Activated naive CD4-positive, alpha-beta T cell treated with anti-CD3 and anti-CD28 coated beads, Interleukin-2, amount 10 ng/mL, durations not matched to agents 7 days and 5 days (primary cell): ENCODE measurements at places on chromosomes 4 and X.

- no peaks in the 10 kb centered on the region for H3K27me3 ChIP-seq
- no peak overlapping the region for H3K4me3 ChIP-seq
- no peaks in the 10 kb centered on the region for H3K4me1 ChIP-seq
- no peaks in the 10 kb centered on the region for H3K36me3 ChIP-seq
These were observed 6.9 kb downstream of the MAGEA11 start for GRCh38 chrX:149718757-149719156.

- peaks cover 19% of the 10 kb centered on the region for H3K27me3 ChIP-seq
- no peak overlapping the region for H3K27ac ChIP-seq
- no peaks in the 10 kb centered on the region for H3K4me1 ChIP-seq
- H3K36me3 ChIP-seq, result no peaks in the 10 kb centered on the region
- no peak for DNase-seq
These were observed 156.5 kb upstream of the ETNPPL start for GRCh38 chr4:108919226-108919893.

- H3K4me3 ChIP-seq, result no peak overlapping the region
- no peaks in the 10 kb centered on the region for H3K4me1 ChIP-seq
- no peaks in the 10 kb centered on the region for H3K27me3 ChIP-seq
- H3K27ac ChIP-seq, result no peak overlapping the region
- DNase-seq, result no peak
- no peaks in the 10 kb centered on the region for H3K36me3 ChIP-seq
These were observed 160.2 kb upstream of the IGFBP7 start for GRCh38 chr4:57270346-57270745.

DNA sequence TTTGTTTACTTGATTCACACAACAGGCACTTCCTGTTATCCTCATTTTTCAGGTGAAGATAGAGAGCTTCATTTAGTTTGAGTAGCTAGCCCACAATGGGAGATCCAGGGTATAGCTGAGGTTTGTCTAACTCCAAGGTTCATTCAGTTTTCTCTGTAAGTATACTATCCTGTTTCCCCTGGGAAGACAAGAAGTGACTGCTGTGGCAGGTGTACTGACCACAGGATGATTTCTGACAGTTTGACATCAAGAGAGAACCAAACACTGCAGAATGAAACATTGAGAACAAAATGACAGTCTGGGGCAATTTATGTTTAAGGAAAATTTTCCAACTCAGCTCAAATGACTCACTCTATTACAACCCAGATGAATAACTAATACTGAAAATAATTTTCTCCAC, 958.0 kb downstream of the STPG2 start:
- no peaks in the 10 kb centered on the region for H3K4me1 ChIP-seq
- no peaks in the 10 kb centered on the region for H3K27me3 ChIP-seq
- no peak for DNase-seq

- no peaks in the 10 kb centered on the region for H3K4me1 ChIP-seq
- H3K27me3 ChIP-seq, result peaks cover 6% of the 10 kb centered on the region
- no peaks in the 10 kb centered on the region for H3K36me3 ChIP-seq
These were observed 52.6 kb downstream of the RPS3A start for GRCh38 chr4:151152028-151152427.

DNA sequence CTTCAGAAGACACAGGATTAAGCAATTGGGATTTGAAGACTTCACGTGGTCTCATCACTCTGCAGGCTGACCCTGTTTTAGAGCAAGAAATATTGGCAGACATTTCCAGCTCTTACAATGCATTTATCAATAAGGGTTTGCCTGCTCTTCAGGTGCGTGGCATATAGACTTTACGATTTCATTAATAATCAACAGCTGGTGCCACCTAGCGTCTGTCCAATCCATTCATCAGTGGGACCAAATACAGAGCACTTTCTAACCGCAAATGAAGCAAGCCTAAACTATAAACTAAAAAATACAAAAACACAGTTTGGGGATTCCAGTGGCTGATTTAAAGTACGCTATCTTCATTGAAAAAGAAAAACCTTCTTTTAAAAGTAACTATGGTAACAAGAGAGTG, 125.4 kb upstream of the DMD start:
- no peaks in the 10 kb centered on the region for H3K4me1 ChIP-seq
- H3K27me3 ChIP-seq, result no peaks in the 10 kb centered on the region
- no peaks in the 10 kb centered on the region for H3K36me3 ChIP-seq
- no peak for DNase-seq
- no peak overlapping the region for H3K27ac ChIP-seq
- H3K4me3 ChIP-seq, result no peak overlapping the region

- H3K27ac ChIP-seq, result no peak overlapping the region
- H3K36me3 ChIP-seq, result no peaks in the 10 kb centered on the region
- no peak overlapping the region for H3K4me3 ChIP-seq
- H3K27me3 ChIP-seq, result no peaks in the 10 kb centered on the region
These were observed 91.3 kb downstream of the RASGEF1B start for GRCh38 chr4:81380437-81380836.

- no peak overlapping the region for H3K4me3 ChIP-seq
- H3K36me3 ChIP-seq, result no peaks in the 10 kb centered on the region
- H3K27ac ChIP-seq, result no peak overlapping the region
- no peak for DNase-seq
- no peaks in the 10 kb centered on the region for H3K4me1 ChIP-seq
These were observed 86.3 kb upstream of the RAPGEF2 start for GRCh38 chr4:159016593-159017024.

DNA sequence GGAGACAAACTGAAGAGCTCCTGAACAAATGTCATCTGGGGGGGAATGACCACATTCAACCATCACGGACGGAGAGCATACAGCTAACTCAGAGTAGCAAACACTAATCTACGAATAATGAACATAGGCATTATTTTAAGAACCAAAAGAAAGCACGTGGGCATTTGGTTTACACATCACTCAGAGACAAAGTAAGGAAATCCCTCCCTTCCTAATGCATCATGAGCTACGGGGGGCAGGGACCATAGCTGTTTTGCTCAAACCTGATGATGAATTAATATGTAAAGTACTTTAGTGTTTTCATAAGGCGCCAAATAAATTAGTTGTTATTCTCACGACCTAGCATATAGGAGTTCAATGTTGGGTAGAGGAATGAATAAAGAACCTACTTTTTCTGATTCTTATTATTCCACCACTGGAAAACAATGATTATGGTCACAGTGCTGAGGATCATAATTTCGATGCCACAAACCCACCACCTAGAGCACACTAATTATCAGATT, 11.7 kb upstream of the TMEM156 start:
- peaks cover 12% of the 10 kb centered on the region for H3K36me3 ChIP-seq
- peaks cover 52% of the 10 kb centered on the region for H3K4me1 ChIP-seq
- peak; percentile 32 for DNase-seq
- H3K4me3 ChIP-seq, result peak overlapping the region; percentile 86
- peak overlapping the region; percentile 91 for H3K27ac ChIP-seq

DNA sequence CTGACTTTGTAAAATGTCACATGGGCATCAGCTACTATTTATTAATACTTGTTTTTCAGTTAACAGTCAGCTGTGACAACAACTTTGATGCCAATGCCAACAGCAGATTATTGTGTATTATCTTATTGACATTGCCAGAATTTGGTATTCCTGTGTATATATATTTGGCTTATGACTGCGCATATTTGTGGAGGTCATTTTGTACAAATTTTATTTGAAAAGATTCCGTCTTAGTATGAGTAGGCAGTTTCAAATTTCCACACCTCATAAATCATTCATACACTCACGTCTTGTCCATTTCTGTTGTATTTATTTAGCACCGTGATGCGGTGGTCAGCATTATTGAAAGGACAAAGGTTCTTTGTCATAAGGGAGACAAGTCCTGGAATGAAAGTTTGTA, 558.2 kb upstream of the NDST4 start:
- no peaks in the 10 kb centered on the region for H3K4me1 ChIP-seq
- H3K27ac ChIP-seq, result no peak overlapping the region
- DNase-seq, result no peak
- H3K4me3 ChIP-seq, result no peak overlapping the region
- H3K27me3 ChIP-seq, result no peaks in the 10 kb centered on the region

DNA sequence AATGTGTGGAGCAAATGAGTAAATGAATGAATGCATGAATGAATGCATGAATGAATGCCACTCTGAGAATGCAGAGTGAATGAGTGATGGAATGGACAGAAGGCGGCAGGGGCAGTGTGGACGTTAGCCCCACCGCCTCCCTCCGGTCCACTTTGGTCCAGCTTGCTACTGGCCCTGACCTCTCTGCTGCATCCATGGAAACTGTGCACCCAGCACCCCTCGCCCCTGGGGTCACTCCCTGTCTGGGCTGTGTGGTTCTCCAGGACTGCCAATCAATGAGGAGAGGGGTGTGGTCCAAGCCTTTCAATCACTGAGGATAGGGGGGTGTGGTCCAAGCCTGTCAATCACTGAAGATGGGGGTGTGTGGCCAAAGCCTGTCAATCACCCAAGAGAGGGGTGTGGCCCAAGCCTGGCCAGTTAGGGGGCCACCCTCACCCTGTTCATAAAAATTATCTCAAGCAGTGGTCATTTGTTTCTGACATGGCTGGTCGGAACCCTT, 39.2 kb upstream of the ASMTL start:
- peaks cover 3% of the 10 kb centered on the region for H3K27me3 ChIP-seq
- H3K4me1 ChIP-seq, result peaks cover 54% of the 10 kb centered on the region
- DNase-seq, result peak; percentile 77
- peak overlapping the region; percentile 83 for H3K27ac ChIP-seq
- no peak overlapping the region for H3K4me3 ChIP-seq
- peaks cover 58% of the 10 kb centered on the region for H3K36me3 ChIP-seq

DNA sequence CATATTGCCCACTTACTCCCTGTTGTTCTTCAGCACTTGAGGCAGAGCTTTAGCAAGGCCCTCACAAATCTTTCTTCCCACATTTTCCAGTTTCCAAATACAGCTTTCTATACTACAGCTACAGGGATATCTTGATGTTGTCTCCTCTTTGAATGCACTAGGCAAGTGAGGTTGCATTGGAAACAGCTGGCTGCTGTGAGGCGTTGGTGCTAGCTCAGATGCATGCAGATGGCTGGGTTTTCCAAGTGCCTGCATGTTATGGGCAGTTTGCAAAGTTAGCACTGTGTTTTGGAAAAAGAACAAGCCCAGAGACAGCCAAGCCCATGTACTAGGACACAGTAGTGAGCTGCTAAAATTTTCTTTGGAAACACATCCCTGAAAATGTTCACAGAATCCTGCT, 315.1 kb upstream of the RASGEF1B start:
- DNase-seq, result no peak
- H3K27ac ChIP-seq, result no peak overlapping the region
- no peaks in the 10 kb centered on the region for H3K4me1 ChIP-seq

GRCh38 chr4:653831-654502, 20.1 kb downstream of the ATP5ME start:
- peaks cover 18% of the 10 kb centered on the region for H3K27me3 ChIP-seq
- H3K4me3 ChIP-seq, result no peak overlapping the region
- no peak for DNase-seq
- peaks cover 1% of the 10 kb centered on the region for H3K36me3 ChIP-seq

GRCh38 chr4:178316211-178316610, 874.0 kb upstream of the AGA start:
- H3K4me3 ChIP-seq, result no peak overlapping the region
- no peak overlapping the region for H3K27ac ChIP-seq
- no peaks in the 10 kb centered on the region for H3K27me3 ChIP-seq
- no peaks in the 10 kb centered on the region for H3K36me3 ChIP-seq
- no peak for DNase-seq

- no peaks in the 10 kb centered on the region for H3K4me1 ChIP-seq
- H3K36me3 ChIP-seq, result no peaks in the 10 kb centered on the region
- no peak overlapping the region for H3K4me3 ChIP-seq
These were observed 86.0 kb downstream of the ATG4A start for GRCh38 chrX:108177351-108178142.

- H3K27me3 ChIP-seq, result no peaks in the 10 kb centered on the region
- no peaks in the 10 kb centered on the region for H3K4me1 ChIP-seq
- no peaks in the 10 kb centered on the region for H3K36me3 ChIP-seq
- no peak for DNase-seq
These were observed 61.5 kb upstream of the HHIP start for GRCh38 chr4:144584428-144584827.

GRCh38 chr4:52288212-52288855, 237.2 kb downstream of the SPATA18 start:
- no peaks in the 10 kb centered on the region for H3K36me3 ChIP-seq
- no peaks in the 10 kb centered on the region for H3K4me1 ChIP-seq
- no peak overlapping the region for H3K4me3 ChIP-seq
- no peaks in the 10 kb centered on the region for H3K27me3 ChIP-seq

DNA sequence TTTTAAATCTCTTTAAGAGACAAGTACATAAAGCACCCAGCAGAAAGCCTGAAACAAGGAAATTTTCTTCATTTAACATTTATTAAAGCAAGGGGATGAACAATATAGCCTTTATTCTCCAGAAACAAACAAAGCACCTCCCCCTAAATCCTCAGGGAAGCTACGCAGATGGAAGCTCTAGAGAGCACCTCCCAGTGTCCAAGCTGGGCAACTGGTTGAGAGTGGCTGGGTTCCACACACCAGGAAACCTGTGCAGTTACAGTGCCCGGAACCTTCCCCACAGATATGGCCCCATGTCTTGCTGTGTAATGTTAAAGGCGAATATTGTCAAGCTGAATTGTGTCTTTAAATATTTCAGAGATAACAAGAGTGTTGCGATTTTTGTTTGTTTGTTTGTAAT, 8.9 kb upstream of the TRIML1 start:
- DNase-seq, result no peak
- no peaks in the 10 kb centered on the region for H3K4me1 ChIP-seq
- no peaks in the 10 kb centered on the region for H3K27me3 ChIP-seq
- H3K4me3 ChIP-seq, result no peak overlapping the region
- no peaks in the 10 kb centered on the region for H3K36me3 ChIP-seq

- peaks cover 19% of the 10 kb centered on the region for H3K36me3 ChIP-seq
- H3K27ac ChIP-seq, result no peak overlapping the region
- no peaks in the 10 kb centered on the region for H3K4me1 ChIP-seq
- H3K27me3 ChIP-seq, result no peaks in the 10 kb centered on the region
- no peak for DNase-seq
These were observed 28.1 kb downstream of the SLC30A9 start for GRCh38 chr4:42018451-42018850.

DNA sequence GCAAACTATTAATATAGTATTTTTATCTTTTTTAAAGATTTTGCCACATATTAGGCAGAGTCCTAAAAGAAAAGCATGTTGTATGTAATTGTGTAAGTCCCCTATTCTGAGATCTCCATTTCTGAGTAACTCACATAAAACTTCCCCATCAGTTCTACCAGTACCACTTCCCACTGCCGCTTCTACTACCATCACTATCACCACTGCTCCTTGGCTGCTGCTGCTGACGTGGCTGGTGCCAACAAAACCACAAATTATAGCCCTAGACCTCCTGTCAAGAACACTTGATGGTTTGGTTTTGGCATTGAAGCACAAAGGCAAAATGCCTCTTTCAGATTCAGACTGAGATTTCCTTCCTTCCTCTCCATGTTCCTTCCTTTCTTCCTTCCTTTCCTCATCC, 106.4 kb downstream of the MMRN1 start:
- H3K27me3 ChIP-seq, result no peaks in the 10 kb centered on the region
- no peaks in the 10 kb centered on the region for H3K36me3 ChIP-seq
- H3K4me1 ChIP-seq, result no peaks in the 10 kb centered on the region
- H3K4me3 ChIP-seq, result no peak overlapping the region
- no peak for DNase-seq

DNA sequence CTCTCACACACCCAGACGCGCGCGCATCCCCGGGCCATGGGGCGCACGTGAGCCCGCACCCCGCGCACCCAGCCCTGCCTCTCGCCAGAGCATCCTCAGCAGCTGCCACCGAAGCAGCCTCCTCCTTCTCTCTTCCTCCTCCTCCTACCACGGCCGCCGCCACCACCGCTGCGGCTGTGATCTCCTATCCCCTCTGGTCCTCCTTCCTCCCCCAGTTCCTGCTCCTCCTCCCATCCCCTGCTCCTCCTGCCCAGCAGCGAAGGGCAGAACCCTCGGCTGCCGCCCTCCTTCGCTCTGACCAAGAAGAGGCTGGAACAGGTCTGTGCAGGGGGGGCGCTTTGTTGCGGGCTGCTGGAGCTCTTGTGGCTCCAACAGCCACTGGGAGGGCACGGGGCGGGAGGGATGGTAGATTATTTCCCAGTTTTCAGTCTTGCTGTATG, 148.7 kb upstream of the CHRDL1 start:
- no peaks in the 10 kb centered on the region for H3K4me1 ChIP-seq
- peaks cover 18% of the 10 kb centered on the region for H3K27me3 ChIP-seq
- no peaks in the 10 kb centered on the region for H3K36me3 ChIP-seq
- no peak for DNase-seq
